ENCODE measurements at places on chromosomes 12 and 14.

GRCh38 chr14:92590176-92590575 lies 76.6 kb downstream of the RIN3 start:
- DNase-seq, result no peak

- DNase-seq, result no peak
These were observed 1.6 kb downstream of the CRIP2 start for GRCh38 chr14:105476097-105476830.

DNA sequence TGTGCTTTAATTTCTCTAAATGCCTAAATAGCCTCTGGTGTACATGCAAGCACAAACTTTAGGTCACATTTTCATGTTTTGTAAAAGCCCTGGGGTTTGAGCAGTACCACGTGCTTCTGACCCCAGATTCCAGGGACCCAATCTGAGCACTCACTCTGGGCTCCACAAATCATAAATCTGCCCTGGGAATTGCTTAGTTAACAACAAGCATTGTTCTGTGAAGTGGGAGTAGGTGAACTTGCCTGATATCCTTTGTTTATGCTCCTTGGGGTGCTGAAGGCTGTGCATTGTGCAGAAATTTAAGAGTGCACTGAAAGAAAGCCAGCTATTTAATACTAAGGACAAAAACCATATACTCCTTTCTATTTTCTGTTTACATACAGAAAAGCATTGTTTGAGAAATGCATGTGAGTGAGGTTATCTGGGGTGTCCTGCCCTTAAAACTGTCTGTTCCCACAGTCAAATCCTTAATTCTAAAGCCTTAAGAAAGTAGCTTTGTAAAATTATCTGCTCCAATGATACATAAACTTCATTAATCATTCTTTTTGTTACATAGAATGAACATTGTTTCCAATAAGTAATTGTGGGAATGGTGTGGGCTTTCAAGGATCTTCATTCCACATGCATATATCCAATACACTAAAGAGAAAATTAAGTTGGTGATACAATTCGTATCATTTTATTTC lies 258.6 kb upstream of the NPAS3 start:
- no peak for DNase-seq

- DNase-seq, result peak; percentile 87
These were observed 64.2 kb upstream of the TMCC3 start for GRCh38 chr12:94714378-94715114.

DNA sequence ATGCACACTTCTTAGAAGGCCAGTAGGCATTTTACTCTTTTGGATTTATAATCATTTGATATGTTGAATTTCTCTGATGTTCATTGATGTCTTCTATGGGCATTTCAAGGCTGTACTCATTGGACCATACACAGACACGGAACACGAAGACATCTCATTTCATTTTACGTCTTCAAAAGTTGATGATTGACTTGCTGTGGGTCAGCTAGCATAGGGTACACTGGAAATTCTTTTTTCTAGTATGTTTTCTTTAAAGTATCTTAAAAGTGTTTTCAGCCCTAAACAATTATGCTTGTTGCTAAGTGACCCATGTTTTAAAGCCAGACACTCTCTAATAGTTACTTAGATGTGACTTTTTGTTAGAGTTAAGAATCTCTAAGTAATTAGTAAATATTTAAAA lies 16.3 kb downstream of the TRHDE start:
- no peak for DNase-seq

- no peak for DNase-seq
These were observed 253.9 kb downstream of the CACNA1C start for GRCh38 chr12:2306735-2307134.

DNA sequence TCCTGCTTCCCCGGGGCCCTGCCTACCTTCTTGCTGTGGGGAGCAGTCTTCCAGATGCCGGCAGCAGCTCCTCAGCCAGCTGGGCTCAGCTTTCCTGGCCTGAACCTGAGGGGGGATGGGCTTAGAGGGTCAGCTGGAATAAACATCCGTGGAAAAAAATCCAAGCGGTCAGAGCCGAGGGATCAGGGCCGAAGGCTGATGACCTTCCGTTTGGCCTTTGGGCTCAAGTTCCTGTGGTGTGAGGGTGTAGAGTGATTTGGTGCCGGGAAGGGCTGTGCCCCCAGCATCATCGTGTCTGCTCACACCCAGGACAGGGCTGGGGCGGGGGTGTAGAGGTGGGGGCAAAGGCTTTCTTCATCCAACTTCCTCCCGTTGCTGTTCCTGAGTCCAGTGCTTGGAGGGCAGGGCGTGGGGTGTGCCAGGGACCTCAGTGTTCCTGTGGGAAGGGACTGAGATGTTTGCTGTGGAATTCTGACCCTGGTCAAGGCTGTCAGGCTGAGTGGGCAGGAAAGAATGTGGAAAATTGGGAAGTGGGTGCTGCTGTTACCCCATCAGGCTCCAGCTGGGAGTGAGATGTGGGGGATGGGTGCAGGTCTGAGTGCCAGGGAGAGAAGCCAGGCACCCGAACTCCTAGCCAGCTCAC lies 2.6 kb downstream of the SMIM41 start:
- DNase-seq, result no peak
